ENCODE measurements at places on chromosomes 13 and 19. TPM values are rescaled to one million over a fixed set of nuclear protein-coding genes. Genes with fewer than 3 reads are reported as not detected.

The ADAMTS10 gene
- 22.1 TPM for total RNA-seq

The CGB8 gene
- total RNA-seq, result 0.50 TPM

The SBNO2 gene
- 15.2 TPM for total RNA-seq

The ACP7 gene
- 0.23 TPM for total RNA-seq

The WDR87 gene
- not detected for total RNA-seq

The CYP4F12 gene
- total RNA-seq, result 3.1 TPM

The PEG3 gene
- total RNA-seq, result not detected

The ANGPTL8 gene
- 25.5 TPM for total RNA-seq

The CACNG6 gene
- total RNA-seq, result 0.32 TPM

The IGFL4 gene
- total RNA-seq, result 1.1 TPM

The PLA2G4C gene
- 2.4 TPM for total RNA-seq

The SIAH3 gene
- 0.04 TPM for total RNA-seq

The CEACAM3 gene
- not detected for total RNA-seq

The LILRB5 gene
- 0.80 TPM for total RNA-seq

GRCh38 chr19:37991176-37991835 is 84.3 kb downstream of the SIPA1L3 start:
- peaks cover 8% of the 10 kb centered on the region for H3K4me1 ChIP-seq
- H3K27me3 ChIP-seq, result no peaks in the 10 kb centered on the region
- no peak overlapping the region for H3K27ac ChIP-seq

- H3K27me3 ChIP-seq, result no peaks in the 10 kb centered on the region
- H3K4me1 ChIP-seq, result no peaks in the 10 kb centered on the region
Observed at GRCh38 chr13:80630685-80631121, 289.8 kb upstream of the SPRY2 start.

- peaks cover 3% of the 10 kb centered on the region for H3K4me1 ChIP-seq
- no peak for DNase-seq
- no peak overlapping the region for H3K4me3 ChIP-seq
- H3K36me3 ChIP-seq, result no peaks in the 10 kb centered on the region
- no peaks in the 10 kb centered on the region for H3K27me3 ChIP-seq
Observed at GRCh38 chr13:109840201-109840892, 54.0 kb upstream of the IRS2 start.

DNA sequence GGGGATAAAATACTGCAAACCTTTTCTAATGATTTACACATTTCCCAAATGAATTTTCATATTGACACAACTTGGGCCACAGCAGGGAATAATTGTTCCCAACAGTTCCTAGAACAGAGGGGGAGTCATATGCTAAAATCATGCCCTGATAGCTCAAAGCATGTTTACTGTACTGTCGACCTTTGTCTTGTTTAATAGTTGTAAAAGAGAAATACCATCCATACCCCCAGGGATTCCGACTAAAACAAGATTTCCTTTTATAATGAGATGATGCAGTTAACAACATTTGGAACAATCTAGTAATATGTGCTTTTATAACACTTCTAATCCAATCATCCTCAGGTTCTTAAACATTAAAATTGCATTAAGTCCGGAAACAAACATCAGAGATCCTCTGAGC is 759.7 kb downstream of the OLFM4 start:
- DNase-seq, result no peak
- no peak overlapping the region for H3K4me3 ChIP-seq
- H3K36me3 ChIP-seq, result no peaks in the 10 kb centered on the region
- no peak overlapping the region for H3K27ac ChIP-seq

GRCh38 chr19:46890423-46891170 is 29.8 kb downstream of the ARHGAP35 start:
- peaks cover 24% of the 10 kb centered on the region for H3K4me1 ChIP-seq
- DNase-seq, result peak; percentile 82
- no peaks in the 10 kb centered on the region for H3K36me3 ChIP-seq
- peak overlapping the region; percentile 90 for H3K27ac ChIP-seq

GRCh38 chr13:87536499-87536898 is 134.7 kb upstream of the SLITRK5 start:
- no peaks in the 10 kb centered on the region for H3K36me3 ChIP-seq
- no peak overlapping the region for H3K4me3 ChIP-seq
- H3K27me3 ChIP-seq, result no peaks in the 10 kb centered on the region
- no peak overlapping the region for H3K27ac ChIP-seq
- no peak for DNase-seq
- H3K4me1 ChIP-seq, result no peaks in the 10 kb centered on the region

DNA sequence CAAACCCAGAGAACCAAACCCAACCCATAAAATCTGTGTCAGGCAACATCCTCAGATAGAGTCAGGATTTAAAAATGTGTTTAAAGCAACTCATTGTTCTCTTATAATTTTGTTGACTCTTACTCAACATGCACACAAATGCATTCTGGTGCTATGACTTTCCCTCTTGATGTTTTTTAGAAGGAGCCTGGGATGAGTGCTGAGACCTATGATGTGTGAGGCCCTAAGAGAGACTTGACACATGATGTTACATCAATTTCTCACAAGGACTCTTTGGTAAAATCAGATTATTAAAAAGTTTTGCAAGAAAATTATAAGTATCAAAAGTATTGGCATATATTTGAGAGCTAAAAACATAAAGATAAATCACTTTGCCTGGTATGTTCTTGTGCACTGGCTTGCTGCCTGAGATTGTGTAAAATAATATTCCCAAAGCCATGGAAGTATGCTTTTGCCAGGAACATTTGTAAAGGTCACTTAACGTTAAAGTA is 173.9 kb downstream of the DCLK1 start:
- no peaks in the 10 kb centered on the region for H3K27me3 ChIP-seq
- DNase-seq, result no peak
- peak overlapping the region; percentile 9 for H3K27ac ChIP-seq
- no peak overlapping the region for H3K4me3 ChIP-seq
- H3K36me3 ChIP-seq, result no peaks in the 10 kb centered on the region

GRCh38 chr19:15010501-15011300 is 31.0 kb upstream of the SLC1A6 start:
- no peaks in the 10 kb centered on the region for H3K36me3 ChIP-seq
- DNase-seq, result no peak
- no peaks in the 10 kb centered on the region for H3K4me1 ChIP-seq
- no peak overlapping the region for H3K4me3 ChIP-seq
- H3K27me3 ChIP-seq, result peaks cover 19% of the 10 kb centered on the region

DNA sequence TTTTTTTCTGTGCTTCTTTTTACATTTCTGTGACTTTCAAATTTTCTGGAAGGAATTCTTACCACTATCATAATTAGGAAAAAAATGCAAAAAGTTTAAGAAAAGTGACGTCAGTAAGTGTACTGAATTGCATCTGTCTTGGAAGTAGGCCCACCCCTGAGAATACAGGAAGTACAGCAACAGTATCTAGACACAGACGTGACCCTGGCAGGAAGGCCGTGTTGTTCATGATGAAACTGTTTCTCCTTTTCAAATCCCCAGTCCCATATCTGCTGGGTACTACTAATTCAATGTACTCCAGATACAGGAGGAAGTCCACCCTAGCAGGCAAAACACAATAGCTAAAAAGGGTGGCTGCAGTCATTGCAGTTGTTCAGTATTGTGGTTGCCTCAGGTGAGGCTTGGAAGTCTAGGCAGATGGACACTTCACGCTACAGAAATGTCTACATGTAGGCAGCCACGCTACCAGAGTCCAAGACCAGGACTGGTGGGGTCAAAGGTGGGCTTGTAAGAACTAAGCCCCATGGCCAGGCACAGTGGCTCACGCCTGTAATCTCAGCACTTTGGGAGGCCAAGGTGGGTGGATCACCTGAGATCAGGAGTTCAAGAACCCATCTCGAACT is 49.6 kb upstream of the MED4 start:
- H3K4me1 ChIP-seq, result no peaks in the 10 kb centered on the region
- H3K36me3 ChIP-seq, result no peaks in the 10 kb centered on the region
- no peaks in the 10 kb centered on the region for H3K27me3 ChIP-seq
- DNase-seq, result no peak
- H3K4me3 ChIP-seq, result no peak overlapping the region

- no peaks in the 10 kb centered on the region for H3K27me3 ChIP-seq
- H3K36me3 ChIP-seq, result no peaks in the 10 kb centered on the region
- DNase-seq, result no peak
- no peak overlapping the region for H3K4me3 ChIP-seq
- peaks cover 12% of the 10 kb centered on the region for H3K4me1 ChIP-seq
Observed at GRCh38 chr13:43301346-43301969, 278.1 kb downstream of the DNAJC15 start.

GRCh38 chr13:64553411-64554129 is 2676.6 kb downstream of the PCDH9 start:
- H3K4me1 ChIP-seq, result no peaks in the 10 kb centered on the region
- no peak for DNase-seq

DNA sequence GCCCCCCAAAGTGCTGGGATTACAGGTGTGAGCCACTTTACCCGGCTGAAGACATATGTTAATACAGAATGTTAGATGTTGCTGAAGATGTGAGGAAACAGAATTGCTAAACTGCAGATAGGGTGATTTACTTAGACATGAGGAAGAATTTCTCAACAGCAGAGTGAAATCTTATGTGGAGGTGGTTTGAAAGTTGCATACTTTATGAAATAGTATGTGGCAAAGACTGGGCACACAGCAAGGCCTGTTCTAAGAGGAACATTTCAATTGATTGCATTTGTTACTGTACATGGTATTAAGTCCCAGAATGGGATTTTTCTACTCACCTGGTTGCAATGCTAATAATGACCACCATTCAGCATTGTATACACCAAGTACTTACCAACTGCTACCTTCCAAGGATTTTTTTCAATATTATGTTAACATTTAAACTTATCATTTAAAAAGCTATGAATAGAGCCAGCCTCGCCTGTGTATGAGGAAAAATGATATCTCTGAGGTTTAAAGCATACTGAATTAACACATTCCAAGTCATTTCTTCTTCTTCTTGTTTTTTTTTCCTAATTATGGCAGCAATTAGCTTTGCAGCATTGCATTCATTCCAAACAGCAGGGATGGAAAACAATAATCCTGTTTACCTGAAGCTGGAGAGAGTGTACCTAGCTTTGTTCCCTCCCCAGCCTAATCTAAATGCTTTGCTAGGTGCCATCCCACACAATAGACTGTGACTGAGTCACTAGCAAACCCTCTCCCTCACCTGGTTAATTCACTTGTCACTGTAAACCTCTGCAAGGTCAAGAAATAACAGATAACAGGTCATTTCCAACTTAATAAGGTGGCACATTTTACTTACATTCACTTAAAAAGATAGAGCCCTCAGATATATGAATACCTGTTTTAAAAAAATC is 19.4 kb upstream of the KLF5 start:
- no peak overlapping the region for H3K4me3 ChIP-seq
- DNase-seq, result no peak
- H3K4me1 ChIP-seq, result peaks cover 14% of the 10 kb centered on the region
- H3K27ac ChIP-seq, result peak overlapping the region; percentile 78
- H3K36me3 ChIP-seq, result no peaks in the 10 kb centered on the region

DNA sequence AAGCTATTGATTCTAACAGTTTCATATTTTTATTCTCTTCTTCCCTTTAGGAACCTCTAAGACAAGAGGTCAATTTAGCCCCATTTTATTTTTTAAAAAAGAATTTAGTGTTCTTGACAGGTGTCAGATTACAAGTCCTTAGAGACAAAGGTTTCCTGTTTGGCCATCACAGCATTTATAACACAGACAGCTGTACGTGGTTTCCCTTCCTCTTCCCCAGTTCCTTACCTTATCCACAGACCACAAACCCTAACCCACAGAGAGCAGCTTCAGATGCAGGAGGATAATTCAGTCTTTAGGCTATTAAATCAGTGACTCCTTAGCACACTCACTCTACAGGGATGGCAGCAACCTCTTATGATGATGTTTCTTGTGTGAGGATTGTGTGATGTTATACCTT is 1210.1 kb downstream of the DIAPH3 start:
- DNase-seq, result no peak
- no peaks in the 10 kb centered on the region for H3K27me3 ChIP-seq
- no peaks in the 10 kb centered on the region for H3K4me1 ChIP-seq
- H3K4me3 ChIP-seq, result no peak overlapping the region
- H3K27ac ChIP-seq, result no peak overlapping the region

- H3K4me3 ChIP-seq, result no peak overlapping the region
- peaks cover 19% of the 10 kb centered on the region for H3K4me1 ChIP-seq
- no peaks in the 10 kb centered on the region for H3K27me3 ChIP-seq
- no peak for DNase-seq
- no peaks in the 10 kb centered on the region for H3K36me3 ChIP-seq
Observed at GRCh38 chr13:114101358-114102130, 30.9 kb downstream of the RASA3 start.

DNA sequence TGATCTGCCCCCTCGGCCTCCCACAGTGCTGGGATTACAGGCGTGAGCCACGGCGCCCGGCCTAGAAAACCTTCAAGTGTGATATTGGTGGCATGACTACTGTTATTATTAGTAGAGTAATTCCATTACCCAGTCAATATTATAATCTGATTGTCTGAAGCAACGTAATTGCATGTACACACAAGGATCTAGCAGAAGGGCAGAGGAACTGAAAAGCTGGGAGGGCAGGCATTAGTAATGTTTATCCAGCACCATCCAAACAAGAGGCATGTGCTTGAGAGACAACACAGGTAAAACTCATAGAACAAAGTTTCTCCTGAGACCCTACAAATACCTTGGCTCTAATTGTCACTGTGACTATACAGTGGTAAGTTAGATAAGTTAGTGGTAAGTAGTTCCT is 56.2 kb upstream of the ITM2B start:
- no peak overlapping the region for H3K4me3 ChIP-seq
- no peaks in the 10 kb centered on the region for H3K4me1 ChIP-seq
- H3K27ac ChIP-seq, result no peak overlapping the region
- DNase-seq, result no peak
- no peaks in the 10 kb centered on the region for H3K27me3 ChIP-seq

GRCh38 chr13:95728957-95729356 is 52.0 kb downstream of the DNAJC3 start:
- no peaks in the 10 kb centered on the region for H3K4me1 ChIP-seq
- peaks cover 4% of the 10 kb centered on the region for H3K36me3 ChIP-seq
- H3K4me3 ChIP-seq, result no peak overlapping the region
- no peak for DNase-seq
- H3K27me3 ChIP-seq, result no peaks in the 10 kb centered on the region

DNA sequence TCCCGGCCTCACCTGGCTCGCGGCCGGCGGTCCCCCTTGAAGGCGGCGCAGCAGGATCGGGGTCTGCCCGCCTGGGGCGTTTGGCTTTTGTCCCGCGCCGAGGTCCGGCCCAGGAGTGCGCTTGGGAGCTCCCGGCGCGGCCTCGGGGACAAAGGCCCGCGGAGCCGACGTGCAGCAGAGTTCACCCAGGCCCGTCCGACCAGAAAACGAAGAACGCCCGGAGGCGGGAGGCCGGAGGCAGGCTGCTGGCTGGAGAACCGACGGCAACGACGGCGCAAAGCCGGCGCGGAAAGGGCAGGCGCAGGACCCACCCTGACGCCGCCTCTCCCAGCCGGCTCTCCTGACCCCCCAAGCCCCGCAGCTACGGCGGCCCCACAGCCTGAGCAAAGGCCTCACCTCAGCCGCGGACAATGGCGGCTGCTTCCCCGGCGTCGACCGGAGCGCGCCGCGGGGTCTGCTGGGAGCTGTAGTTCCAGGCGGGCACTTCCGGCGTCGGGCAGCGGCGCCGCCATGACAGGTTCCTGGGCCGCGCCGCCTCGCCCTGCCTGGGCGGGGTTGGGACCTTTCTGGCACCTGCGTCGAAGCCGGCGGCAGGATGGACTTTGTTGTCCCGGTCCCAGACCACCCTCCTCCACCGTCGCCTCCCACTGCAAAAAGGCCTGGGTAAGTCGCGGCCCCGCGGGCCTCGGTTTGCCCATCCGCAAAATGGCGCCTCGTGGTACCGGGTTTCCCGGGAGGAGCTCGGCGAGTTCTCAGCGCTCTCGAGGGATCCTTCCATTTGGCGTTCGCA is at the start of gene ZNF606:
TSS of gene ZNF606 (minus strand) at position 437 of the 790 bp plus-strand sequence. CDS start 1,501 bp downstream, outside the sequence.
- DNase-seq, result peak; percentile 96
- peak within 1 kb of the TSS; percentile 99 for H3K27ac ChIP-seq
- H3K4me3 ChIP-seq, result peak within 1 kb of the TSS; percentile 94
- H3K4me1 ChIP-seq, result peaks cover 13% of the 10 kb centered on the region
- H3K27me3 ChIP-seq, result no peaks in the 10 kb centered on the region
- peaks cover 33% of the 10 kb centered on the region for H3K36me3 ChIP-seq

Data from hepatocyte (in vitro differentiated cells).